ENCODE measurements at places on chromosomes 4 and X.

DNA sequence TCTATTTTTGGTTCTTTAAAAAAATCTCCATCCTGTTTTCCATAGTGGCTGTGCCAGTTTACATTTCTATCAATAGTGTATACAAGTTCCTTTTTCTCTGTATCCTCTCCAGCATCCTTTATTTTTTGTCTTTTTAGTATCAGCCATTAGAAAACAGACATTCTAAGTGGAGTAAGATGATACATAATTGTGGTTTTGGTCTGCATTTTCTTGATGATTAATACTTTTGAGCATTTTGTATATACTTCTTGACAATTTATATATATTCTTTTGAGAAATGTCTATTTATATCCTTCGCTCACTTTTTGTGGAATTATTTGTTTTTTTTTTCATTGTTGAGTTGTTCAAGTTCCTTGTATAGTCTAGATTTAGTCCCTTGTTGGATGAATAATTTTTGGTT, 382.2 kb upstream of the SPOCK3 start:
- no peak for DNase-seq

GRCh38 chr4:169250796-169251195, 20.0 kb downstream of the SH3RF1 start:
- no peak for DNase-seq

GRCh38 chrX:68832516-68833447, 4.0 kb downstream of the EFNB1 start:
- peak; percentile 27 for DNase-seq

DNA sequence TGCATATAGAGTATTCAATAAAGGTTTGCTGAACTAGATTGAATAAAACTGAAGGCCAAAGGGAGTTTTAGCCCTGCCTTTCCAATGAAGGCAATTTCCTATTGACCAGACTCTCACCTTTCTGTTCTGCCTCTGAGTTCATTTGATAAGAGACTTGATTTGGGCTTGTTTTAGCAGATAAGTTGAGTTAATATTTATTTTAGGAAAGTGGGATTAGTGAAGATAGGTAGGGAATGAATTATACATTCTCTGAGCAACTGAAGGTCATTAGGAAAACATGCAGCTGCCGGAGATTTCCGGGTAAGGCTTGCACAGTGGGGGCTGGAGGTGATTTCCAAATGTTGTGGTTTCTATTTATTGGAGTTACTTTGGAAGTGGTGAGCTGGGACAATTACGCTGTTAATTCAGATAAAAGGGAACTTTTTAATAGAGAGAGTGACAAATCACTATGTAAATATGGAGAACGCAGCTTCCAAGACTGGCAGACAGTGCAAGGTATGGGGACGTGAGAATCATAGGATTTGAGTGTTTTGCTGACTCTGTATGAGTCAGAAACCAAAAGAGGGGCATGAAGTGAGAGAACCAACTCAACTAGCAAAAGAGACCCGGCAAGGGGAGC, 553.6 kb upstream of the BOD1L1 start:
- no peak for DNase-seq

DNA sequence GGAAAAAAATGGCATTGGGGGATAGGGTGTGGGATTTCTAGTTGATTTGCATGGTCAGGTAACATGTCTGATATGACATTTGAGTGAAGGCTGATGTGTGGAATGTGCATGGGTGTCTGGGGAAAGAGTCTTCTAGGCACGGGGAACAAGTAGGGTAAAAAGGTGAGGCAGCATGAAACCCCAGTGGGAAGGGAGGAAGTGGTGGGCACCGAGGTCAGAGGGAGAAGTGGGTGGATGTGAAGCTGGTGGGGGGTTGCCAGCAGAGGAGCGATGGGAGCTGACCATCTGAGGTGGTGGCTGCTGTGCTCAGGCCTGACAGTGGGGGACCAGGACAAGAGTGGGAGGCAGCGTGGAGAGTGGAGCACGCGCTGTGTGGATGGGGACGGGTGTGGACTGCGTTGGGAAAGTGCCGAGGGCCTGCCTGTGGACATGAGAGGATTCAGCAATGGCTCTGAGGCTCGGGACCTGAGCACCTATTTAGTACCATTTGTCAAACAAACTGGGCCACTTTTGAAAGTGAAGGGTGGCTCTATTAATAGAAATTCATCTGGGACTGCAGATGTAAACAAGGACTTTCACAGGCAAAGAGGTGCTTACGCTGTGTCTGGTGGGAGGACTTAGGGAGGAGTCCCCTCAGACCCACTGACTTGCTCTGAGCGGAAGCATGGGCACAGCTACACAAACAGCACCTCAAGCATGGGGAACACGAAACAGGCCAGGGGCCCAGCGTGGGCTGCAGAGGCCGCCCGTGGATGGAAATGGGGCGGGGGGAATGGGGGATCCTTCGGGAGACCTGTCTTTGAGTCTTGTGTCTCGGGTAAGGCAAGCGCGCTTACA, 16.7 kb upstream of the S100P start:
- no peak for DNase-seq

DNA sequence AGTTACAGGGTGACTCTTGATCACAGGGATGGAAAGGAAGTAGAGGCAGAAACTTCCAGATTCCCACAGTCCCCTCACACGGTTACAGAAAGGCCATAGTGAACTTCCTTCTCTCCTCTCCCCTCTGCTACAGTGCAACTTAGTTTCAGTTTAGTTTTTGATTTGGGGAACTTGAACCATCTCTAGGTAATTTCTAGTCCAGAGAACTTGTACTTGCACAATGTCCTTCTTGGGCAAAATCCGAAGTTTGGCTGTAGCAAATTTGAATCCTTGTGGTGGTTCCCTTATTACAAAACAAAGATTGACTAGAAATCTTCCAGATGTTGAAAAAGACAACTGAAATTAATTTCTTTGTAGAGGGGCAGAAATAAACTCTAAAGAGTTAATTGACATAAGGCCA, 1.2 kb upstream of the BLTP1 start:
- DNase-seq: no peak

DNA sequence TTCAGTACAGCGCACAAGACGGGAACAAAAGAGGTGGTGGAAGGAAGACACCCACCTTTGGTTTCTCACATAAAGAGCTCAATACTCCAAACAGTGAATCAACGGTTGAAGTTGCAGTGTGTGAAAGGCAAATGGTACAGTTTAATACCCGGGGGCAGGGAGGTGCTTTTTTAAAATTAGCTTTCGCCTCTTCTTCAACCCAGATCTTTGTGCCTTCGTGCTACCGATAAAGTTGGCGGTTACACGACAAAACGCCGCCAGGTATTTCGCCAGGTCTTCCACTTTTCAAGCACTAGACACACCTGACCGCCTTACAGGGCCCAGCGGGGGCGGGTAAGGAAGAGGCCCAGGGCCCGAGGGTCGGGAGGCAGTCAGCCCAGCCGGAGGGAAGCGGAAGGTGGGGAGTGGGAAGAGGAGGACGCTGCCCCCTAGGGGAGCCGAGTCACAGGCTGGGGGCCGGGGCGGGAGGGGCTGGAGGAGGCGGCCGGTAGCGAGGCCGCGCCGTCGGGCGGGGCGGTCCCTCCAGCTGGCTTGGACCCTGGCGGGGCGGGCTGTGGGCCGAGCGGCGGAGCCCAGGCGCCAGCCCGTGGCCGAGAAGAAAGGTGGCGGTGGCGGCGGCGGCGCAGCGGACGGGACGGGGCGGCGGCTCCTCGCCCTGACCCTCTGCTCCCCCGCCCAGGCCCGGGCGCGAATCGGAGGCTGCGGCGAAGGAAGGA, 16.0 kb downstream of the UTP3 start:
- DNase-seq: peak; percentile 88

GRCh38 chrX:135639066-135639780, 74.2 kb upstream of the CT45A1 start:
- no peak for DNase-seq

GRCh38 chr4:155383541-155383940, 6.8 kb upstream of the MAP9 start:
- no peak for DNase-seq

GRCh38 chr4:187550256-187550950, 445.2 kb upstream of the ZFP42 start:
- no peak for DNase-seq

DNA sequence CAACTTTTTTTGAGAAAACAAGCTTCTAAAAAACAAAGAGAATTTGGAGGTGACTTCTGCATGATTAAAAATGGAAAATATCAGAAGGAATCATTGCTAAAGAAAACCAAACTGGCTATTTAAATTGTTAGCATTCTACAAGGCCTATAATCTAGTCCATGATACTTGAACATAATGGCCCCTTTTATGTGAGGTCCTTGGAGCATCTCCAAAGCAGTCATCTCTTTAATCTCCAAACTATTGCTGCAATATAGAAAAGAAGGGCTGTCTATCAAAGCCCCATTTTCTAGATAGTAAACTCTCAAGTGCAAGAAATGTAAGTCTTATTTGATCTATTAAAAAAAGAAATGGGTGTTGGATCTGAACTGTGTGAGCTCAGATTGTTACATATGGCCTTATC, 615.1 kb downstream of the CENPC start:
- DNase-seq: no peak

- DNase-seq: no peak
Measured at GRCh38 chrX:84182516-84182915, 5.5 kb downstream of the RPS6KA6 start.

GRCh38 chr4:181956512-181956911, 286.7 kb upstream of the TENM3 start:
- no peak for DNase-seq

GRCh38 chr4:40283968-40284367, 51.2 kb upstream of the CHRNA9 start:
- peak; percentile 72 for DNase-seq

DNA sequence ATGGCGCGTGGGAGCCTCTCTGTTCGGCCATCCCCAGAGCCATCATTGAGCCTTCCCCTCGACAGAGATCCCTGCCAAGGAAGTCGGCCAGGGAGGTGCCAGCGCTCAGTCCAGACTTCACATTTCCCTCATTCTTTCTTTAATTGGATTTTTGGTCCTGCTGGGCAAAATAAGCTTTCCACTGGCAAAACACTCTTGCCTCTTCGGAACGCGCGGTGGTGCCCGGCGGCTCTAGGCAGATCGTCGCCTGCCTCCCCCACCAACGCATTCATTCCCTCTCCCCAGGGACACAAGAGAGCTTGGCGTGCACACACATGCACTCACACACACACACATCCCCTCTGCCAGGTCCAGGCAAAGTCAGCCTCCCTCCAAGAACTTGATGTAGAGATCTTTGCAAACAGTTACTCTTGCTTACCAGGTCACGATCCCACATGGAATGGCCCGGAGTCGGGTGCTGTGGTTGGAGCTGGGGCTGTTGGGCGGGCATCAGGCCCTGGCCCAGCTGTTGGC, 257.1 kb downstream of the BCOR start:
- DNase-seq: no peak

DNA sequence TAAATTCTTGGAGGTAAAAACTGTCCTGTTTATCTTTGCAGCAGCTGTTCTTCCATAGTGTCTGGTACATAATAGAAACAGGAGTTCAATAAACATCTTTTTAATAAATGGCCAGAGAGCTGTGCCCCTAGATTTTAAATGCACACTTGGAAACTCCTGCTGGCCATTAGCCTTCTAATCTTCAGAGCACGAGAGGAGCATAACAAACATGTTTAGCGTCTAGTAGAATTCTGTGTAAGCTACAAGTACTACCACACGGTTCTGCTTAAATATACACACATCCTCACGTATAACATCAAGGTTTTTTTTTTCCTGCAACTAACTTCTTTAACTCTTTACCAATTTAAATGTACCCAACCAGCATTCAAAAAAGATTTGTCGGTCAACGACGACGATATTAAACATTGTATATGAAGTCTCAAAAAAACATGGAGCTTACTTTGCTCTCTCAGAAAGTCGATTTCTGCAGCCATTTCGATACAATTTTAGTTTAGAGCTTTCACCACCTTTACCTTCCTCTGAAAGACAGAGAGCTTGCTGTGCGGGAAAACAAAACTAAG, 628 bp downstream of the SCLT1 start:
- no peak for DNase-seq

DNA sequence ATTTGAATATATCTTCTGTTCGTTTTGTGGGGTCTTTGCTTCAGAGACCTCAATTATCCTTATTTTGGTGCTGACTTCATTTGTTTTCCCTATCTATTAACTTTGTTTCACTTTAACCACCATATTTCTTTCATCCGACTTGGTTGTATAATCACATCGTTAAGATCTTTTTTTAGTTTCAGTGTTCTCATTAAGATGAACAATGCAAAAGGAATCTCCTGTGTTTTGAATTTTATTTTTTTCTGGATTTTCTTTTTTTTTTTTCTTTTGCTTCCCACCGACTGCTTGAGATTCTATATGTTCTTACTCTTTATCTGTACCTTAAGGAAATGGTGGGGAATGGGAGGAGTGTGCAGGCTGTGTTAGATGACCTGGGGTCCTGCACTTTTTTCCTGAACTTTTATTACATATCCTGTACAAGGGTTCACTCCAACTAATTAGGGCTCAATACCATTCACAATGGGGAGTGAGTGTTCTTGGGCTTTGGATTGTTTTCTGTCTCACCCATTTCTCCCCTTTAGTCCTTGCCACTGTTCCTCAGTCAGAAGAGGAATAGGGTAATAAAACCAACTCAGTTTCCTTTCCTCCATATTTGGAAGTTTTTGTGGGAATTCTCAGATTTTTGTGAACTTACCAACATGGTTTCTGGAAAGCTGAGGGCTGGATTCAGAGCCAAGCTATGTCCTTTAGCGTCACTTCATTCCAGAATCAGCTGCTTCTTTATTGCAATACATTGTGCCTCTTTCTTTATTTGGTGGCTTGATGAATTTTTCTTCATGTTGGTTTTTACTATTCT, 43.2 kb upstream of the BMPR1B start:
- no peak for DNase-seq

- no peak for DNase-seq
Measured at GRCh38 chrX:51899741-51900140, 6.3 kb downstream of the MAGED1 start.

- DNase-seq: no peak
Measured at GRCh38 chr4:31784558-31784957, 1064.4 kb downstream of the PCDH7 start.

DNA sequence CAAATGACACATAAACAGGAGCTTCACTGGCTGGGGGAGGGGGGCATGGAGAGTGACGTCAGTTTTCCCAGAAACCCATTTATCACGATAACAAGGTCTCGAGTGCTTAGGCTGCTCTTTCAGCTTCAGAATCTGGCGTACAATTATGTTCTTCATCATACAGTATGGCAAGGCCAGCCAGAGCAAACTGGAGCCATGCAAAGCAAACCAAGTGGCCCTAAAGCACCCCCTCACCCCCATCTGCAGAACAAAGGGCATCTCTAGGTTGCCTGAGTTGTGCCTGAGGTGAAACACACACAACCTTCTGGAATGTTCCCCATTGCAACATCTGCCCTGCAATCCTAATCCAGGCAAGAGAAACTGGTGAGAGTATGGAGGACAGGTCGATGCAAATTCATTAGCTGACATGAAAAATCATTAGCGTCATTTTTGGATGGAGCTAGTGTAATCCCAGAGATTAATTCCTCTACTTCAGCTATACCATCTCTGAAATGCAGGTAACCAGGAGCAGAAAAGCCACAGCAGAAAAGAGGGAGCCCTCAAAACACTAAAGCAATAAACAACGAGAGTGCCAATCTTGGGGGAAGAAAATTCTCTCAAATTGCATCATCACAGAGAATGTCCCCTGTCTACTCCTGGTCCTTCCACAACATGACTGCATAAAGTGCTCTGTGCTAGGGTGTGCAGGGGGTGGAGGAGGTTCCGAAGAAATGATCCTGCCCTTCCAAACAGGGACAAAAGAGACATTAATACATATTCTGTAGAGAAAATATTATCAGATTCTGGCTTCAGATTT, 1.8 kb downstream of the SEPTIN6 start:
- DNase-seq: peak; percentile 76

Data from ELF-1 (cell line).